Activated T-cell treated with anti-CD3 and anti-CD28 coated beads for 1 hour (primary cell): ENCODE measurements at places on chromosomes 3 and 15.

DNA sequence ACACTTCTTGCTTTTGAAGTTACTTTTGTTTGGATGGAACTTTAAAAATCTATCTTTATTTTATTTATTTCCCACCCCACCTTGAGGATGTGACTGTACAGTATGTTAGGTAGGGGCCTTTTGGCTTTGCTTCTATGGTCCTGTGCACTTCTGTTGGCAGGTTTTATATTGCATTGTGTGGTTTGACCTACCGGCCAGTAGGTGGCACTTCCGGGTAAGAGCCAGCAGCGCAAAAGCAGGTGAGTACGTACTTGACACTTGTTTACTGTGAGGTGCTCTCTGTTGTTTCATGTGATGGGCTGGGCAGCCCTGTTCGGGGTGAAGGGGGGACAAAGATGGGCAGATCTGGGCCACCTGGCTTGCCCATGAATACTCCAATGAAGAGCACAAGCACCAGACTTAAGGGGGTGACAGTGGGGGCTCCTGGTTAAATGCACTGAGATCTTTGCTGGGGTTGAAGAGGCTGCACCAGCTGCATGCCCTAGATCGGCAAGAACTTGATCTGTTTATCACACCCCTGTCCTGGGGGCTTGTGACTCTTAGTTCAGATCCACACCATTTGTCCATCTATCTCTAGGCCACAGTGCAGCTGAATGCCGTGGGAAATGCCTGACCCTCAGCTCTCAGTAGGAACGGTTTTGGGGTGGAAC lies 131.6 kb downstream of the NLGN1 start:
- no peak for DNase-seq

GRCh38 chr3:153706706-153707105 lies 414.5 kb upstream of the ARHGEF26 start:
- no peak for DNase-seq

DNA sequence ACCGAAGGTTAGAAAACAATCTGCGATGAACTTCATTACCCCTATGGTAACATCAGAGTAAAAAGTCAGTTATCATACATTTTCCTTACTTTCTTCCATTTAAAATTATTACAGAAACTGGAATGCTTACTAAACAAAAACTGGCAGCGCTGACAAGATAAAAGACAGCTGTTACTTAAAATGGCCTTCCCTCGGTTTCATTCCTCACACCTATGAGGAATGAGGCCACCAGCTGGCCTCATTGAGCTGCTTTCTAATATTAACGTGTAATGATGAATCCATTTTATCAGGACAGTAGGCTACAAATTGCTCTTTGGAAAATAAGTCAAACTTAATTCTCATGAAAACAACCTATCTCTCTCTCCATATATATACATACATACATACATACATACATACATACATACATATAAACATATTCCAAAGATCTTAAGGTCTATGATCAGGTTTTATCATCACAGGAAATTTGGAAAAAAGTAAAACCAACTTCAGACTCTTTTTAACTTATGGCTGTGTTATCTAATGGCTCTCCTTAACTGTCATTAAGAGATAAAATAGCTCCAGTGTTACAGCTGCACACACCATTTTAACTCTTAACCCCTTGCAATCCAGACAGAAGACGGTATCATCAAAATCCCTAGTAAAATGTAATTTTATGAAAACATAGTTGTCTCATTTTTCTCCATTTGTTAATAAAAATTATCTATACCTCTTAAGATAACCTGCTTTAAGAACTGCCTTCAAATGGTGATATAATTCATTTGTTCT lies 5.2 kb downstream of the CCNL1 start:
- DNase-seq = no peak

- DNase-seq = no peak
Measured at GRCh38 chr3:83928391-83928790, 1030.4 kb upstream of the CADM2 start.

- DNase-seq = no peak
Measured at GRCh38 chr3:59754456-59755129, 704.8 kb upstream of the CFAP20DC start.

GRCh38 chr3:114242947-114243346 lies 5.6 kb upstream of the ZNF80 start:
- no peak for DNase-seq
